Dorsolateral prefrontal cortex (tissue), 122 donors: ENCODE measurements at places on chromosomes 11 and 22.
A peak's percentile ranks its signal among the peaks of the same experiment; 100 is the strongest.

DNA sequence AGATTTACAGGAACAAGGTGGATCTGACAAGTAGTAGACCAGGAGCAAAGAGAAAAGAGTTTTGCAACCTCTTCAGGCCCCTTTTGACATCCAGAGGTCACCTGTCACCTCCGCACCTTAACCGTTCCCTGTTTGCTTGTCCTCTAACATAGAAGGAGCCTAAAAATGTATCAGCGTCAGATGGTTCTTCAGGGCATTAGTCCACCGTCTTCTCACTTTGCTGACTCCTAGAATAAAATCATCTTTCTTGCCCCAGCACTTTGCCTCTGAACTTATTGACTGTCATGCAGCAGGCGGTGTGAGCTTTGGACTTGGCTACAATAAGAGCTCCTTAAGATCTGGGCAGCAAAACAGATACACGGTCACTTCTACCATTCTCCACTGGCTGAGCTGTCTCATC is 339.7 kb upstream of the B3GAT1 start:
- DNase-seq: no peak

DNA sequence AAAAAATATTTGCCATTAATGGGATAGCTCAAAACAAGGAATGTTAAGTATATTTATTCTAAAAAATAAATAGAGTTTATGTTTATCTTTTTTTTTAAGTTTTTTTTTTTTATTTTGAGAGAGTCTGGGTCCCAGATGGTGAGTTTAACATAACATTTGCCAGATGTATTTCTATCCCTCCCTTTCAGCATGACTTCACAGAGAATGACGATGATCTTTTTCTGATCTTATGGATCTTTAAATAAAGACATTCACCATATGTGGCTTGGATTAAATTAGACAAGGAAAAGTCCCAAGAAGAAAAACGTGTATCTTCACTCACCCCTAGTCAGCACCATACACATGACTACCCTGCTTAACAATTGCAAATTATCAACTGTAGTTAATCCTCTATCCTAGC is 839.8 kb upstream of the CNTN5 start:
- no peak for DNase-seq

DNA sequence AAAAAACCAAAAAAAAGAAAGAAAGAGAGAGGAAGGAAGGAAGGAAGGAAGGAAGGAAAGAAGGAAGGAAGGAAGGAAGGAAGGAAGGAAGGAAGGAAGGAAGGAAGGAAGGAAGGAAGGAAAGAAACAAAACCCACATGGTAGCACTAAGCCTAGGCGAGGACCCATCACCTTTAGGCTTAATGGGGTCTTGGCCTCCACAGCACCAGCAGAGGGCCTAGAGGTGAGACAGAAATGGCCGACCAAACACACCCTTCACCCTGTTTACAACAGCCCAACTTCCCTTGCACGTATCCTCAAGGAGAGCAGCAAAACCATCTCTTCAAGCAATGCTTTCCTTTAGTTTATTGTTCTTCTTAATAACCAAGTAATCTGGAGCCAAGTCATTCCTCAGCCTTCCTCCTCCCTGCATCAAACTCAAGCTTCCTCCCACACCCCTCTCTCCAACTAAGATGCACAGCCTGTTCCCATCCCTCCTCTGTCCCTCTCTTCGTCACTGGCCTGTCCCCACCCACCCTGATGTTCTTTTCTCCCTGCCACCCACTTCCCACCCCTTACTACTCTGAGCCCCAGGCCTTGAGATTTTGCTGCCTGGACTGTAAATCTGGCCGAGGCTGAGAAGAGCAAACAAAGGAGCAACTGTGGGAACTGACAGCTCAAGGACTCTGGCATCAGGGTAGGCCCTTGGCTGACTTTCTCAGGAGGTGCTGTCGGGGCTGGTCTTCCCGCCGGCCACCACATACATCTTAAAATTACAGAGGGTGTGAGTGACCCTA is 26.0 kb downstream of the POU2AF1 start:
- DNase-seq: peak; percentile 38

DNA sequence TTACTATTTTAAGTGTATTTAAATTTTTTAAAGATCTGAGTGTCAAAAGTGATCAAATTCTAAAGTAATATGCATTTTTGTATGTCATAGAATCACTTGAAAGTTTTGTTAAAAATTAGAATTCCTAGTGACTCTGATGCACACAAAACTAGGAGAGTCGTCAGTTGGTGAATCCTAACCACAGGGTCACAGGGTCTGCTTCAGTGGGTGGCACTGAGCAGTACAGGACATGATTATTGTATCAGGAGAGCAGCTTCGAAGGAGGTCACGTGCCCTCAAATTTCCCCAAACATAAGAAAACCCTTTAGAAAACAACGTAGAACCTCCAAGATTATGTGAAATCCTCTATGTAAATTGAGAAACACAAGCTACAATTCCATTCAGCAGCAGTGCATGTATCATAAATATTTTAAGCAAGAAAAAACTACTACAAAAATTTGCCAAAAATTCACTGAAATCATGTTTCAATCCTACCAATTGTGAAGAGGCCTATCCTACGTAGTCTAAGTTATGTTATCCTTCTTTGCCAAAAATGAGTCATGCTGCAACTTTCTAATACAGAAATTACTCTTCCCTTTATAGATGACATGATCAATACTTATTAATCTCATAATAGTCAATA is 323.6 kb downstream of the AASDHPPT start:
- no peak for DNase-seq

GRCh38 chr11:100670140-100670539 is 16.9 kb upstream of the ARHGAP42 start:
- no peak for DNase-seq

- no peak for DNase-seq
These were observed 916.2 kb downstream of the METTL15 start for GRCh38 chr11:29024386-29024785.

DNA sequence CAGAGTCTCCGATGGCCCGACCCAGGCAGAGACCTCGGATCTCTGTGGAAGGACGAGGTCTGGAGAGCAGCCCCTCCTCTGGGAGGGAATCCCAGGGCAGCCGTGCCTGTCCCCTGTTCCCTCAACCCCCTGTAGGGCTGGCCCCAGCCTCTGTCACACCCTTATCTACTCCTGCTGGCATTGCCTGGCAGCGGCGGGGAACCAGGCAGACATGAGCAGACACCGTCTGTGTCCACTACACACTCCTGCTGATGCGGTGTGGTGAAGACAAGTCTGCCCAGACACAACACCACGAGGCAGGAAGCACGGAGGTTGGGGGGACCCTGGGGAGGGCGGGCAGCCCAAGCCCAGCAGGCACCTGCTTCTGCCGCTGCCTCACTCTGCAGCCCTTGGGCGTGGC is 52.5 kb upstream of the A4GALT start:
- no peak for DNase-seq

GRCh38 chr11:101010899-101011298 is 118.7 kb downstream of the PGR start:
- no peak for DNase-seq

GRCh38 chr11:29293825-29294224 is 723.0 kb downstream of the KCNA4 start:
- no peak for DNase-seq

- DNase-seq: no peak
These were observed 82.0 kb upstream of the OR5AK2 start for GRCh38 chr11:56906683-56907148.
